ENCODE measurements at places on chromosomes 16 and 17.
A peak's percentile ranks its signal among the peaks of the same experiment; 100 is the strongest.

- peak; percentile 22 for DNase-seq
Observed at GRCh38 chr16:67302970-67303369, 23.6 kb downstream of the KCTD19 start.

GRCh38 chr17:1807890-1808289, 21.8 kb downstream of the SMYD4 start:
- no peak for DNase-seq

- peak; percentile 40 for DNase-seq
Observed at GRCh38 chr17:65278050-65278819, 141.1 kb downstream of the RGS9 start.

- DNase-seq = peak; percentile 96
Observed at GRCh38 chr17:18158022-18158600, 25.5 kb upstream of the ALKBH5 start.

GRCh38 chr17:17445925-17446665, 30.7 kb upstream of the MED9 start:
- no peak for DNase-seq

DNA sequence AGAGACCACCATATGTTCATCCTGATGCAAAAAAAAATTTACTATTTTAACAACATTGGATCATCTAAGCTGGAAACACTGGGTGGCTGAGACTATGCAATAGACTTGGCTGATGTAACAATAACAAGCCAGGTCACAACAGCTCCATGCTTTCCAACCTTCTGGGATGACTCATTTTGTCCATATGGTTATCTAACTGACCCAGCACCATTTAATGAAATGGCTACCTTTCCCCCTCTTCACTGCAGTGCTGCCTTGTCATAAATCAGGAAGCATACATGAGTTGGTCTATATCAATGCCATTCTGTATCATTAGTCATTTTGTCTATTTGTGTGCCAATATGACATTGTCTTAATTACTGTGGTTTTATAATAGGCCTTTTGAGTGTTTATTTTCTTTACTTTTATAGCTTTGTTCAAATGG, 217.6 kb upstream of the KCNJ16 start:
- no peak for DNase-seq

DNA sequence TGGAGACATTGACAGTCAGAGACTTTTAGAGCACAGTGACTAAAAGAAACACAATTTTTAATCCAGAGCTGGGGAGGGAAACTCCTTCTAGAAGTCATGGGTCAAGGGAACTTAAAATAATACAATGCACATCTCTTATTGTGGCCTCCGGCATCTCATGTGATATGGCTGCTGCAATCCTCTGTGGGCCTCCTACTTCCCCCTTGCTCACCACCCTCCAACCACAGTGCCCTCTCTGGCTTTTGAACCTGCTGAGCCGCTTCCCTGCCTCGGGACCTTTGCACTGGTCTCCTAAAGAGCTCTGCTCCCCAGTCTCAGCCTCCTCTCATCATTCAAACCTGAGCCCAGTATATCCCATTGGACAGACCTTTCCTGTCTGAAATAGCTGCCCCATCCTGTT, 47.6 kb downstream of the HS3ST2 start:
- no peak for DNase-seq

DNA sequence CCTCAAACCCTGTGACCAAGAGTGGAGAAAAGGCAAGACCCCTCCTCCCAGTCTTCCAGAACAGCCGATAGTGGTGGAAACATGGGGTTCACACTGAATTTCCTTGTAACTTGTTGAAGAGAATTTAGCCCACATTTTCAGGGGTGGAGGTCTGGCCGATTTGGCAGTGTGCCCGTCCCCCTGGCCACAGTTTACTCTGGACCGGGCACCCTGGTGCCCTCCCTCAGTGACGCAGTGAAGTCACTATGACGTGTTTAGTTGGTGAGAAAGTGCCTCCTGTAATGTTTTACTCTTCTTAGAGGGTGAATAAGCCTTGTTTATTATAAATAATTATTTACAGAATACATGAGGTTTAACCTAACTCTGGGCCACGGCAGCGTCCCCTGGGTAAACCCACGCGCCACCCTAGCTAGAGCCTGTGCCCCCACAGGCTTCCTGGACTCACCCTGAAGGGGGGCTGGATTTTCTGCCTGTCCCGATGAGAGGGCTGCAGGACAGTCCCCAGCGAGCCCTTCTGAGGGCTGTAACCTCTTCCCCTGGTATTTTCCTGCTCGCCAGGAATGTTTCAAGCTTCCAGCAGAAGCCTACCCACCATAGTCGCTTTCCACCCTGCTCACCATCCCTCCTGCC, 316.9 kb downstream of the SEC14L1 start:
- DNase-seq = peak; percentile 73

DNA sequence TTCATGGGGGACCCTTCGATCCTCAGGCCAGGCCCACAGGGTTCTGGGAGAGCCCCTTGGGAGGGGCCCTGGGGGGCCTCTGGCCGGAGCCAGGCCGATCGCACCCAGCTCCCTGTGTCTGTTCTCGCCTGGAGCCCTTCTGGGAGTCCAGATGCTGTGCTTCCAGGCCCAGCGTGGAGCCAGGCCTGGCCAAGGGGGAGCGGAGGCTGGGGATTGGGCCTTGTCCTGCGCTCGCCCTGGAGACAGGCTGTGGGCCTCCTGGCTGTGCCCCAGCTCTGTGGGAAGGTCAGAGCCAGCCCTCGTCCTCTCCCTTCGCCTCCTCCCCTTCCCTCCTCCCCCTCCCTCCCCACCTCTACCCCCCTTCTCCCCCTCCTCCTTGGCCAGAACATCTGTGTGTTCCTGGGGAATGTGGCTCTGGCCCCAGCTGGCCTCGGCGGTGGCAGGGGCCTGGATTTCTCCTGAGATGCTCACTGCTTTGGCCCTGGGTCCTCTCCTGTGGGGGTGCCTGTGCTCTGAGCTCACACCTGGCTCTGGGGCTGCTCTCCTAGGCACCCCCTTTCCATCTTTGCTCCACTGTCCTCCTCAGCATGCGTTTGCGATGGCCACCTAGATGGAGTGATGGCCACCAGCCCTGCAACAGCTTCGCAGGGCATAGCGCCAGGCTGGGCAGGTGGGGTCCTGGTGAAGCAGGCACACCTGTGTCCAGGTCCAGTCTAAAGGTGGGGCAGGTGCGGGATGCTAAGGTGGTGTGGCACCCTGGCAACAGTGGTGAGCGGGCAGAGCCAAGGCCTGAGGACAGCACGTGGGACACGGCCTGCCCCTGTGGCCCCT, 90.6 kb upstream of the CIBAR2 start:
- DNase-seq = no peak

- no peak for DNase-seq
Observed at GRCh38 chr17:80826955-80827645, 164.5 kb upstream of the CHMP6 start.

GRCh38 chr17:78131172-78132083, 857 bp downstream of the TMC8 start:
- DNase-seq = peak; percentile 83

- no peak for DNase-seq
Observed at GRCh38 chr16:75179208-75179607, 27.8 kb downstream of the CTRB2 start.

GRCh38 chr16:69775563-69775962, 13.4 kb downstream of the WWP2 start:
- DNase-seq = no peak

- no peak for DNase-seq
Observed at GRCh38 chr16:83835586-83836566, 28.1 kb downstream of the HSBP1 start.

DNA sequence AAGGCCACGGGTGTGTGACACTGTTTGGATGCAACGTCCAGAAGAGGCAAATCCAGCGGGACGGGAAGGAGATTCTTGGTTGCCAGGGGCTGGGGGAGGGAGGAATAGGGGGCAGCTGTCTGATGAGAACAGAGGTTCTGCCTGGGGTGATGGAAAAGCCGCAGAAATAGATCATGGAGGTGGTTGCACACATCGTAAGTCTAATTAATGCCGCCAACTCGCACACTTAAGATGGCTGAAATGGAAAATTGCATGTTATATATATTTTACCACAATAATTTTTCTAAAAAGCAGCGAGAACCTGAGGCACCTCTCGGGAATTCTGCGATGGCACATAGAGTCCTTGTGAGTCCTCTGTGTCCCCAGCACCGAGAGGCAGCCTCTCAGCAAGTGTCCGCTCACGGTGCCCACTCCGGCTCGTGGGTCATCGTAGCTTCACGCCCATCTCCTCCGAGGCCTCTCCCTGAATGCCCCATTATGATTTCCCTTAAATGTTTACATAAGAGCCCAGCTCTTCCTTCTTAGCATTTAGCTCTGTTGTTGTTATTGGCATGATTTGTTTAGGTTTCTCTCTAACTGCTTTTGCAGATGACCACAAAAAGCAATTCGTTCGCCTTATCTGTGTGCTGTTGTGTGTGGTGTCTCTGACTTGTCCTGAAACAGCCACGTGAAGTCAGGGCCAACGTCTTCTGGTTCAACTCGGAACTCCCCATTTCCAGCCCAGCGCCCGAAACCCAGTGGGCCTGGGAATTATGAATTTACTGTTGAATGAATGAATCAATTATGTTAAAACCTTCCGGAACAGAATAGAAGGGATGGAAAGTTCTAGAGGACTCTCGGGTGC, 7.7 kb downstream of the WFDC1 start:
- DNase-seq = no peak

DNA sequence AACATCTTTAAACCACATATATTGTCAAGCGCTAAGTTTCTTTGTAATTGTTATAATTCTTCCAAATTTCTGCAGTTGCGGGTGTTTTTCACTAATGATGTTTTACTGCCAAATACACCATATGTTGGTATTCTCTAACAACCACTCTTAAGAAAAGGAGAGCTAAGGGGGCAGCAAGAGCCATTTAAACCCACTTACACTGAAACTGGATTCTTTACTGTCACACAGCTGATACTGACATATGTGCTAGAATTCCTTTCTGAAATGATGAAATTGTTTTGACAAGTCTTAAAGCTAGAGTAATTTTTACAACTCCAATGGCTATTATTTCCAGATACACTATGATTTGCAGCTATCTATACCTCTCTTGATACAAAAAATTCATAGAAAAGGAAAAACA, 483.1 kb downstream of the CDH11 start:
- no peak for DNase-seq

DNA sequence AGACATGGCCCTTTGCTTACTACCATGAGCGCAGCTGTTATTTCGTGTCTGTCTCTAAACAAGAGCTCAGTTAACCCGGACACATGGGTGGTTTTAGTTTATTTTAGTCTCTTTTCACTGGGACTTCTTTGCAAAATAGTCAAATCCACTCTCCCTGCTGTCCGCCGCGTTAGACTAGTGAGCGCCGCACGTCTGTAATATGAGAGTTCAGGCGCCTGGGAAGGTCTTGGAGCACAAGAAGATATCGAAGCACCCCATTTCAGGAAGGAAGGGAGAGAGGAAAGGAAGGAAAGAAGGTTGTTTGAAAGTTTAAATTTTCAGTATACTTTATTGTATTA, 111.0 kb upstream of the CHMP6 start:
- DNase-seq = no peak

DNA sequence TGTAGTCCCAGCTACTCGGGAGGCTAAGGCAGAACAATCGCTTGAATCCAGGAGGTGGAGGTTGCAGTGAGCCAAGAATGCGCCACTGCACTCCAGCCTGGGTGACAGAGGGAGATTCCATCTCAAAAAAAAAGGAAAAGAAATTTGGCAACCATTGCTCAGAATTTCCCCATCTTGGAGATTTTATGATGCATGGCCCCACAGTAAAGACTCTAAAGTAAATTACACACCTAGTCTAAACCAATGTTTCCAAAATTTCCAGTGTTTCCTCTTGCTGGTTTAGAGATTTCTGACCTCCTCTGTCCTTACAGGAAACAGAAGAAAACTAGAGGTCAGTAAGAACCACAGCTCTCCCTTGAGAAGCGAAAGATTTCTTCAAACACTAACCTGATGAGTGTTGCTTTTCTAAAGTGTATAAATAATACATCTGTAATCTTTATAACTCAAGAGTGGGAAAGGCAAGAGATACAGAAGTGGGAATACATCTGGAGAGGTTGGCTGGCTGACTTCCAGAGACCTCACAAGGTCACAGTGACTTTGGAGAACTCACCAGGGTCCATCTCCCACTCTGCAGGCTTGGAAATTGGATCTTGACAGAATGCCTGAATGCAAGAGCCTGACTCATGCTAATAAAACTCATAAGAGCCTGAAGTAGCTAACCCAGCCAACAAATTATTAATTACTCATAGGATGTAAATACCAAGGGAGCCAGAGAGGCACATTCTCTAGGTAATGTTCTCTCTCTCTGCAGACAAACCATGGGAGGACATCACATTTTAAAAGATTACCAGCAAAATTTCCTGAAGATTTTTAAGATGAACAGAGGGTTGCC, 8.8 kb downstream of the ADAT1 start:
- DNase-seq = no peak

GRCh38 chr16:52357711-52358110, 189.2 kb downstream of the TOX3 start:
- no peak for DNase-seq

DNA sequence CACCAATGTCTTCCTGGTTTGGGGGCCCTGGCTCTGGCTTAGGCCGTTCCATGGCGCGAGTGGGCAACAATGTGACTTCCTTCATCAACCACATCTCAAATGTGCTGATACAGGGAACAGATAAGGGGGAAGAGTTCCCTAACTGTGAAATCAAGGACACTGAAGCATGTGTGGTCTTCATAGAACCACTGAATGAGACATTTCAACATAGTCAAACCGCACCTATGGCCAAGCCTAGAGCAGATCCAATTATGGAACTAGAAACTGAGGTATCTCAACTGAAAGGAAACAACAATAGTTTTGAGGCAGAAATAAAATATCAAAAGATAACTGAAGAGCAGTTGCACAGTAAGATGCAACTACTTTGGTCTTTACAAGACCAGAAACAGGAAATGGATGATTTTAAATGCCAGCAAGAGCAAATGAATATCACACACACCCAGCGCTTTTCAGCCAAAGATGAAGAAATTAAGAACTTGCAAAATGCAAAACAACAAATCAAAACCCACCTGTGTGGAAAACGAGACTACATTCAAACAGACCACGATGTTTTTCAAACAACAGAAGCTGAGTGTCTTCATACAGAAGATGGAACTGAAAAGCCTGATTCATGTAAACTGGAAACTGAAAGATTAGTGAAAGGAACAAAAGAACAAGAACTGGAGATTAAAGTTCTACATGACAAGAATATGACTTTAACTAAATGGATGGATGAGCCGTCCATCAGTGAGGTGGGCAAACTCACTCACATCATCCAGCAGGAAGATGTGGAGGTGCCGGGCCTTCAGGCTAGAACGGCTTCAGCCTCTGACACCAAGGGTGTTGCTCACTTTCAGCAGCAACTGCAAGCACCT, 18.1 kb upstream of the LCMT1 start:
- peak; percentile 40 for DNase-seq

All from activated T-cell treated with anti-CD3 and anti-CD28 coated beads, Interleukin-2, amount 50 U/mL, for 24 hours (primary cell).